ENCODE measurements at places on chromosomes 7 and 10.

- no peak for DNase-seq
These were observed 234.4 kb upstream of the IMMP2L start for GRCh38 chr7:111796671-111797070.

DNA sequence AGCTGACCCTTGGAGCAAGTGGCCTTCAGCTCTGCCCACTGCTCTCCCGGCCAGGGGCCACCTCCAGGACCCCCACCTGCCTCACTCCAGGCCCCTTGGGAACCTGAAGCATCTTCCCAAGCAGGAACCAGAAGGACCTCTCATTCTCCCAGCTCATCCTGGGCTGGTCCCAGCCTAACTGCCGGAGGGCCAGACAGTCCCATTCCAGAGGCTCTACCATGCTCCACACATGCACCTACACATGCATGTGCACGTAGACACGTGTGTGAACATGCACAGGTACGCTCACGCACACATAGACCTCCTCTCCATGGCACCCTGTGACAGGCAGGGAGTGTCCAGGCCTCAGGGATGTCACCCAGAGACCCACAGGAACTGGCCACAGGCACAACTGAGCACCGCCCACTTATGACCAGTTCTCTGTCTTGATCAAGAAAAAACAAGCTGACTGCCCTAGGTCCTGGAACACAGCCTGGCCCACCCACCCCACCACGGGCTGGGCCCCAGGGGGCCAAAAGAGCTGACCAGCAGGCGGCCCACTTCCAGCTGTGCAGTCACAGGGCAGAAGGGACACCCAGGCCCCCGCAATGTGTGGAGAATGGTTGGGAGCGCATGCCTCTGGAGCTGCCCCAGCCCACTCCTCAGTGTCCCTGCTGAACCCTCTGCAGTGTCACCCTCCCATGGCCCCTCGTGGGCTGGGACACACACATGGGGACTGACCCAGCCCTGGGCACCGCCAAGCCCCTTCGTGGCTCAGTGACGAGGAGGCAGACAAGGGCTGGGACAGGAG, 43.4 kb downstream of the CAMK2B start:
- DNase-seq: no peak

- DNase-seq: no peak
These were observed 32.3 kb downstream of the REEP3 start for GRCh38 chr10:63553473-63553872.

DNA sequence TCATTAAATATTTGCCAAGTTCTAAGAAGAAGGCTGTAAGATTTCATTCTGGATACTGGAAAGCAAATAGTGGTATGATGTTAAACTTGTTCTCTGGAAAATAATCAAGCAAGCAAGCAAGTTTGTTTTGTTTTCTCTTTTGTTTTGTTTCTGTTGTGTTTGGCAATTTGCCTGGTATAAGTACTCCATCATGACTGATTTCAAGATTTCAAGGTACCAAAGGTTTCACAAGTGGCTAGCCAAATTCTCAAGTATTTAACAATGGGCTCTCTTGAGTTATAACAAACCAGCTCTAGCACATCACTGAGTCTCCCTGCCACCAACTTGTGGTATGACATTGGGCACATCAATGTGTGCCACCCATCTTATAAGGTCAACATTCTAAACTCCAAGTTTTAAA, 151.7 kb upstream of the IGFBP3 start:
- DNase-seq: no peak

GRCh38 chr10:78165617-78166016, 132.0 kb downstream of the RPS24 start:
- no peak for DNase-seq

All from nucleus accumbens (tissue), 56 donors.